CMK (cell line): ENCODE measurements at places on chromosomes 7 and 10.

GRCh38 chr10:110361800-110362456 is 57.2 kb upstream of the SMNDC1 start:
- DNase-seq, result no peak

DNA sequence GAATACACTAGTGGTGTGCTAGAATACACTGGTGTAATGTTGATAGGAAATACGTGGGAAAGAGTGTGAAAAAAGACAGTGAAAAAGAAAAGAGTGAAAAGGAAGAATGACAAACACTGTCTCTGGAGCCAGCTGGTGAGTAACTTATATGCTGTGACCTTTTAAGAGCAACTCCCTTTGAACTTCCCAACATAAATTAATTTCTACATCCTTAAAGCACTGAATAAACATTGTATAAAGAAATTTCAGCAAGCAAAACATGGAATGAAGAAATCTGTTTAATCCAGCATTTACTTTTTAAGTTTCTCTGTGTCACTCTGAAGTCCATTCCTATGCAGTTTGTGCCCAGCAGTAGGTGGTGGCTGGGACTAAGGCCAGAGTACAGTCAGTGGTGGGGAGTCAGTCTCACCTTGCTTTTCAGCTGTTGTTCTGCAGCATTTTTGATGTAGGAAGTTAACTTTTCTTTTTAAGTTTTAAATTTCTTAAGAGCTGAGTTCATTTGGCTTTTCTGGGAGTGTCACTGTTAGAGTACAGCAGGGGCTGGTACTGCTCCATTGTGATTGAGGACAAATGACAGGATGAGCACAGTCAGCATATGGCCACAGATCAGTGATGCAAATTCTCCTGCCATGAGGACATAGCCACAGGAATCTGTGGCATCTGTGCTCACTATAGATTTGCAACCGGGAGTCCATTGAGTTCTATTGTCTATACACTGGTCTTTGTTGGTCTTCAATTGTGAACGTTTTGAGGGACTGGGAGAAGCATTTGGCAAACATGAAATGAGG is 321.8 kb downstream of the ZNF248 start:
- no peak for DNase-seq

- DNase-seq, result no peak
Measured at GRCh38 chr7:97020996-97021746, 3.5 kb downstream of the DLX5 start.

- DNase-seq, result no peak
Measured at GRCh38 chr7:124662372-124662771, 103.2 kb downstream of the GPR37 start.

- DNase-seq, result no peak
Measured at GRCh38 chr10:125656523-125656922, 26.4 kb downstream of the TEX36 start.

DNA sequence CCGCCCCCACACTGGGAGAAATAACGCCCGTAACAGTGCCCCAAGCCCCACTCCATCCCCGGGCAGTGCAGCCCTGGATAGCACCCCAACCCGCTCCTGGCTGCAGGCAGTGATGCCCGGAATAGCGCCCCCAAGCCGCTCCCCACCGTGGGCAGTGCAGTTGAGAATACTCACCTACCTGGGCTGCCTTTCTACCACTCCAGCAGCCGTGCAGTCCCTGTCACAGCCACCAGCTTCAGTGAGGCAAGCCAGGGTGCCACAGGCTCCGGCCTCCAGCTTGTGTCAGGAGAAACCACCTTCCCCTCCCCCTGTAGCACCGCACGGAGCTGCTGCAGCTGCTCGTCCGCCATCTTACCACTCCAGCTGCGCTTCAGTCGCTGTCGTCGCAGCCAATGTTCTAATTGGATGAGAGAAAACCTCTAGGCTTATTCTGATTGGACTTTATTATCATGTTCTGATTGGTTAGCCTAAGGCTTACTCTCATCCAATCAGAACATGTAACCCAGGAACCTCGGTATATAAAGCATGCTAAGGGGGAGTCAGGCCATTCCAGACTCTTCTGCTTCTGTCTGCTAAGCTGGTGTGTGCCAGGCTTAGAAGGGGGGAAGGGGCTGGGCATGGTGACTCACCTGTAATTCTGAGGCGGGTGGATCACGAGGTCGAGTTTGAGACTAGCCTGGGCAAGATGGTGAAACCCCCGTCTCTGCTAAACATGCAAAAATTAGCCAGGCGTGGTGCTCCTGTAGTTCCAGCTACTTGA is 53.2 kb upstream of the ZNF33B start:
- no peak for DNase-seq

DNA sequence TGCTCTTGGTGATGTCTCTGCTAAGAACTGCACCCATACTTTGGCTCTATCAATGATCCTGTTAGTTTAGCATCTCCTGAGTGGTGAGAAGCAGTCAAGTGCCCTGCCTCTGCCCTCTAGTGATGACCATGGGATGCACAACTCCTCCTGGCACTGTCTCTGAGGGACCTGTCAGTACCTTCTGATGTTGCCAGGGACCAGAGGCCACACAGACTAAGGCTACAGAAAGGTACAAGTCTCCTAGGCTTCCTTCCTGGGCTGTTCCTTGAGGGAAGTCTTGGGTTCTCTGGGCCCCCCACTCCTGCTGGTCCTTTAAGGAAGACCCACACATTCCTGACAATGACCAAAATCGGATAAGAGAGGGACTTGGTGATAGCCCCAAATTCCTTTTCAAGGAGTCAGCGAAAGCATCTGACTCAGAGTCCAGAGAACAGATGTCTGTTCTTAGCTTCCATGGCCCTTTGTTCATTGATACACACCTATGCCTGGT is 15.3 kb downstream of the NKX2-3 start:
- no peak for DNase-seq

DNA sequence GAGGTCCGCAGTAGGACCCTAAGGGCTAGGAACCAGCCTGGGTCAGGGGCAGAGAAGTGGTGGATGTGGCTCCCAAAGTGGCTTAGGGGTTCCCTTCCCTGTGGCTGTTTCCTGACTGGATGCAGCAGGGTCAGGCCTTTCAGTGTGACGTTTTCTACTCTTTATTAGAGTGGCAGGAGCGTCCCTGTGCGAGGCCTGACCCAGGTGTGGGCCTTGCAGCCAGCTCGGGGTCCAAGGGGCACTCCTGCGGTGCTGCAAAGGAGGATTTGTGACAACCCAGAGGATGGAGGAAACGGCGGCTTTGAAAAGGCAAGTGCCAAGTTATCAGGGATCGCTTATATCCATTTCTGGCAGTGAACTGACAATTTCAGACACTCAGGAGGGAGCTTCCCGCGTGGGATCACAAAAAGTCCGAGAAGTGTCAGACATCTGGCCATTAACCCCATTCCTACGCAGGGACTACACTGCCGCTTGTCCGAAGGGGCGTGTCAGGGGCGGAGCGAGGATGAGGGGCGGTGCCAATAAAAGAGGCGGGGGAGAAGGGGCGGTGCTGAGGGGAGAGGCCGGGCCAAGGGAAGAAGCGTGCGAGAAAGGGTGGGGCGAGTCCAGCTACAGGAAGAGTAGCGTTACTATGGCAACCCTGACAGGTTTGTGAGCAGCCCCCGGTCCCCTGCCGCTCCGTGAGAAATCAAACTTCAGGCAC is 98.8 kb upstream of the ZNF722 start:
- no peak for DNase-seq

GRCh38 chr7:84697506-84697905 is 489.4 kb downstream of the SEMA3D start:
- no peak for DNase-seq

- DNase-seq, result no peak
Measured at GRCh38 chr7:27639851-27640250, 22.8 kb downstream of the HIBADH start.

- DNase-seq, result no peak
Measured at GRCh38 chr7:147418966-147419365, 1171.6 kb upstream of the C7orf33 start.

- DNase-seq, result no peak
Measured at GRCh38 chr7:125061776-125062397, 132.3 kb upstream of the POT1 start.

DNA sequence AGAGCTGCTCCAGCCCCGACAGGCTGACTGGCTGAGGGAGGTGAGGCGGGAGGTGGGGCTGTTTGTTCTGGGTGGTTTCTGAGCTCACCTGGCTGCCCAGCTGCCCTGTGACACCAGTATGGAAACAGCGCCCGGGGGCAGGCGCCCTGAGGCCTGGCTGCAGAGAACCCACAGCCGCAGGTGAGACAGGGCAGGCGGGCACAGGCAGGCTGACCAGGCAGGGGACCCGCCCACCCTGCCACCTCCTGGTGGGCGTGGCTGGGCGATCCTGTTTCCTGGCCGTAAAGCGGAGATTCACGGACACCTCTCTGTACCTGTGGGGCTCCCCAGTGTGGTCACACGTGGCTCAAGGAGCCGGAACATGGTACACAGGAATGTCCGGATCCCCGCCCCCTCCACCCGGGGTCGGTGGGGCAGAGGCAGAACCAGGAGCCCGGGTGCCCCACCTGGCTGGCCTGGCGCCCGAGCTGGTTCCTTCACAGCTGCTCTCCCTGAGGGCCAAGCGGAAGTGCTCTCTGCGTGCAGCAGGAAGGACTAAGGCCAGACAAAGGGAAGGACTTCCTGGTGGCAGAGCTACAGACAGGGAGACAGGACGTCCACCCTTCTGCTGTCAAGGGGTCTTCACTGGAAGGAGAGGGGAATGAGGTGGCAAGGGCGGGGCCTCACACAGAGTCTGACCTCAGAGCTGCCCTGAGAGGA is 3.9 kb downstream of the MICALL2 start:
- no peak for DNase-seq

DNA sequence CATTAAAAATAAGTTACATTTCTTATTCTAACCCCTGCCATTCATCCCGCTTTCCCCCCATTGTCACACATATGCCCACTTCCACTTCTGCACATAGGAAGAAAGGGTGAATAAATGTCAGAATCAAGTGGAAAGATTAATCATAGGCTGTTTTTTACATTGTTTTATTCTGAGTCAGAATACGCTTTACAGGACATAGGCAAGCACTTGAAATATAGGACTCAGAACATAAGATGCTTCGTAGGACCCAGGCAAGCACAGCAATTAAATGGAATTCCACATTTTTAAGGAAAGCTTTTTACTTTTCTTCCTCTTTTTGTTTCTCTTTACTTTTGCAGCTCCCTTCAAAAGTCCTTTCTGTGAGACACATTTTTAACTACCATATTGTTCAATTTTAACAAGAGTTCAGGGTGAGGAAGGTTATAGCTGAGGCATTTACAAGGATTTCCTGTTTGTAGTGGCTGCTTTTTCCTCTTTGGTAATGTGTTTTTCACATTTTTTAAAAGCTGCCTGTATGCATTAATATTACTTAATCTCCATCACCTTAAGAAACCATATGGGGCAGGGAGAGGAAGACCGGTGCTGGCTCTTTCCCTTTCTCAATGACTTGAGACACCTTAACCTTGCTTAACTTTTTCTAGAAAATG is 130.0 kb downstream of the TES start:
- DNase-seq, result no peak

GRCh38 chr10:90930070-90930837 is 9.4 kb upstream of the ANKRD1 start:
- DNase-seq, result no peak

DNA sequence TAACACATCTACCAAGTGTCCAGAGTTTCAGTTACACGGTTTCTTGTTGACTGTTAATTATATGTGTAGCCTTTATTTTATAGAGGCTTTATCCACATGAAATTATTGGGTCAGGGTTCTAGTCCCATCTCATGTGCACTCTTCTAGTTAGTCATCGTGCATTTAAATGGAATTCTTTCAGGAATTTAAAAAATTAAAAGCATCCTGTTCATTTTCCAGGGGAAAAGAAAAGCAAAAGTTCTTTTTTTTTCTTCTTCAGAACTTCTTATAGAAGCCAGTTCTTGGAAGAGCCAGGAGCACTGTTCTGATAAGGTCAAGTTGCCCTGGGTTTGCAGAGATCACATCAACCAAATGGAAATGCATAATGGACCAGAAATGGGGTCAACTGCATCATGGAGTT is 324.7 kb downstream of the INHBA start:
- no peak for DNase-seq

DNA sequence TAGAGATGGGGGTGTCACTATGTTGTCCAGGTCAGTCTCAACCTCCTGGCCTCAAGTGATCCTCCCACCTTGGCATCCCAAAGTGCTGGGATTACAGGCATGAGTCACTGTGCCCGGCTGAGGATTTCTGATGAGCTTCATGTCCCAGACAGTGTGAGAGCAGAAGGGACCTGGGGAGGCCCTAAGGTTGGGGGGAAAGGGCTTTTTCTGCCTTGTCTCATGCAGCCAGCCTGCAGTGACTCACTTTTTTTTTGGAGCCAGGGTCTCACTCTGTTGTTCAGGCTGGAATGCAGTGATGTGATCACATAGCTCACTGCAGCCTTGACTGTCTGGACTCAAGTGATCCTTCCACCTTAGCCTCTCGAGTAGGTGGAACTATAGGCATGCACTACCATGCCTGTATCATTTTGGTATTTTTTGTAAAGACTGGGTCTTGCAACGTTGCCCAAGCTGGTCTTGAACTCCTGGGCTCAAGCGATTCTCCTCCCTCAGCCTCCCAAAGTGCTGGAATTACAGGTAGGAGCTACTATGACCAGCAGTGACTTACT is 14.6 kb downstream of the COL26A1 start:
- DNase-seq, result no peak

GRCh38 chr10:19811540-19811939 is 4.7 kb upstream of the PLXDC2 start:
- no peak for DNase-seq

- DNase-seq, result no peak
Measured at GRCh38 chr10:46019177-46019528, 11.3 kb downstream of the NCOA4 start.

GRCh38 chr10:26887611-26888215 is 27.0 kb upstream of the ABI1 start:
- no peak for DNase-seq

DNA sequence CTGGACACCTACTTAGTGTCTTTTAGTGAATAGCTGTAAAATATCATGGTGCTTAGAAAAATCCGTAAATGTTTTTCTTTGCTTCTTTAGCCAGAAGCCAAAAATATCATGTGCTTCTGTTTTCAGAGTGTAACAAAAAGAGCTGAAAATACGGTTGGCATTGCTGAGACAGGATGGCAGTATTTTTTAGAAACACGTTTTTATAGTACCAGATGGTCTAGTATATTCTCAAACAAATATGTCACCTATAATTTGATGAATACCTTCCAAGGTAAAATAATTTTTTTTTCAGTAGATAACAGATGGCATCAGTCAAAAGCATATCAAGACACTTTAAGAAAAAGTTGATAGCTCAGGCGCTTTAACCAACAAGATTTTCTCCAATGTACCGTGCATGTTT is 326.6 kb downstream of the PHF14 start:
- DNase-seq, result no peak

- no peak for DNase-seq
Measured at GRCh38 chr7:128059143-128059988, 28.1 kb upstream of the LRRC4 start.

DNA sequence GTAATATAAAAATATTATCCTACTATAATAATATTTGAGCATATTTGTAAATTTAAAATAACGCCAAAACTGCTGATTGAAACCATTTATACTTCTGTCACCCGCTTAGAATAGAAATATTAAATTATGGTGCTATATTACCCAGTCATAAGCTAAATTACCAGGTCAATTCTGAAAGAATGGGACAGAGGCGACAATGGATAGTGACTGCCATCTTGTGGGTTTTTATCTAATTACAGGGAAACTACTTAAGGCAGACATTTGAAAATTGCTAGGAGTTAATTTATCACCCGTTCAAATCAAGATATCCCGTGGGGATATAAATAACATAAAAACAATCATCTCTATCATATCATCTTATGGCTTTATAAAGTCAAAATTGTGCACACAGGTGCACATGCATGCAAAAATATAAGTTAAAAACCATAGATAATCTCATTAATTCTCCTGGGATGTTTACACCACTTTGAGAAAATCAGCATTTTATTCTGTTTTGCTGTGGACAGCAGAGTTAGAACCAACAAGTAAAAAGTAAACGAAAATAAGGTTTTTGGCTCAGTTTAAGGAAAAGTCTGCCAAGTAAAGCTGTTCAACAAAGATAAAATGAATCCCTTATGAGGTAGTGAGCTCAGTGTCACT is 41.3 kb upstream of the HPSE2 start:
- DNase-seq, result no peak
